ENCODE measurements at places on chromosomes 1 and 21.
A peak's percentile ranks its signal among the peaks of the same experiment; 100 is the strongest.

DNA sequence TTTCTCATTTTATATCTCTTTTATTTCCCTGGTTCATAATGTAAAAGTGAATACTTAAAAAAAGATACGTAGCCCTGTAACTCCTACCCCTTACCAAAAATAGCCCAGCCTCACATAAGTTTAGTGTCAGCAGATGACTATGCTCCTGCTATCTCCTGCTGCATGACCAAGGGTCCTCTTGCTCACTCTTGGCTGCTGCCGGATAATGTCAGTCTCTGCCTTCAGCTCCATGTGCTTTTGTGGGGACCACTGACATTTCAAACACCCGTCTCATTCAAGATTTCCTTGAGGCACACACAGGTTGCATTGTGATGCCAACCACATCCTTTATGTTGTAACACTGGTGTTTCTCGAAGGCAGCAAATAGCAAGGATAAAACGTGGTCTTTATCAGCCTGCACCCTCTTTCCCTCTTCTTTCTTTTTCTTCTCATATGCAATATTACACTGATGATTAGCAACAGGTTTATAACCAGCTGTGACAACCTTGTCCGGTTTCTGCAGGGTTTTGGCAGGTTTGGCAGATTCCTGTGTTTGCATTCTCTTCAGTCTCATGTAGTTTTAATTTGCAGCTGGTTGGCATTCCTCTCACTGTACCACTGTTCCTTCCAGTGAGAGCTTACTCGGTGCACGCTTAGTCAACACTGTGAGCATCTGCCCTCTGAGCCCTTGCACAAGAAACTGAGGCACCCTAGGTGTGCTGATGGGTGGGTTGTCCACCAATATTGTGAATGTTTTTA, 62.2 kb downstream of the ZNF684 start:
- DNase-seq, result no peak

- DNase-seq, result no peak
Observed at GRCh38 chr1:71049951-71050598, 2.5 kb upstream of the PTGER3 start.

GRCh38 chr21:37372951-37373350, 6.4 kb downstream of the DYRK1A start:
- DNase-seq, result no peak

- DNase-seq, result no peak
Observed at GRCh38 chr21:36166705-36167104, 10.1 kb downstream of the DOP1B start.

DNA sequence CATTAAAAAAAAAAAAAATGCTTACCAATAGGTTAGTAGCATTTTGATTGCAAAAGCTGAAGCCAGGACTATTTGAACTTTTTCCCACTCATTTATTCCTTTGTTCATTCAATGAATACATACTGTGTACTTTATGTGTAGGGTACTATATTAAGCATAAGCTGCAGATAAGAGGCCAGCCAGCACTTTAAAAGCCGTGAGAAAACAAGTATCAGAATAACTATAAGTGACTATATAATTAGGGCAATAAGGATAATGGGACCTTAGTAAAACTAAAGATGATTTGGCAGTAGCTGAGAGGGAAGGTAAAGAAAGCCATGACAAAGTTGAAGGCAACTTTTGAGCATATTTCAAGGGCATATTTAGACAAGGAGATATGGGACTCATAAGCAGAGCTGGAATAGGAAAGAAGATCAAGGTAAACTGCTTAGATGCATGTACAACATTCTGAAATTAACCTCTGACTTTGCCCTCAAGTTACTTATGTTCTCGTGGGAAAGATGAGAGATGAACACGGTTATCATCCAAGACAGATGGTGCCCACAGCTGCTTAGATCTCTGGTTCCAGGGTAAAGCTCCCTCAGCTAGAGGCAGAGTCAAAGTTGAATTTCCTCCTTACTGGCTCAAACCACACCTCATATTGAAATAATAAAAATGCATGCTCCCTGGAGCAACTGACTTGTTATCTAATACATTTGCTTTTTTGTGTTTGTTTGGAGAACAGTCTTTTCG, 44.0 kb upstream of the FMO2 start:
- no peak for DNase-seq

GRCh38 chr1:77605246-77606026, 77.0 kb downstream of the ZZZ3 start:
- DNase-seq, result no peak

DNA sequence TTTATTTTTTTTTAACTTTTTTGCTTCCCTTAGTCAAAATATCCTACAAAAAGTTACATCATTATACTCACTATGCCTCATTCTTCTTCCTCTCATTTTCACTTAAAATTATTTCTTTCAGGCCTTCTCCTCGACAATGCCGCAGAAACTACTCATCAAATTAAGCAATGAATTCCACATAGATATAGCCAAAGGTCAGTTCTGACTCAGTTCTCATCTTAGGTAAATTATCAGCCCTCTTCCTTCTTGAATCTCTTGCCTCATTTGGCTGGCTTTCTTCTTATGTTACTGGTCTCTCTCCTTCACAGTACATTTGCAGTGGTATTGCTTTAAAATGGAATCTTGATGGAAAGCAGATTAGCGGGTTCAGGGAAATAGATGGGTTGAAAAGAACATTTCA, 260.7 kb upstream of the BRINP3 start:
- no peak for DNase-seq

- DNase-seq, result no peak
Observed at GRCh38 chr1:30768830-30769718, 11.5 kb upstream of the LAPTM5 start.

GRCh38 chr1:201751872-201752271, 77.1 kb upstream of the IPO9 start:
- DNase-seq, result no peak

DNA sequence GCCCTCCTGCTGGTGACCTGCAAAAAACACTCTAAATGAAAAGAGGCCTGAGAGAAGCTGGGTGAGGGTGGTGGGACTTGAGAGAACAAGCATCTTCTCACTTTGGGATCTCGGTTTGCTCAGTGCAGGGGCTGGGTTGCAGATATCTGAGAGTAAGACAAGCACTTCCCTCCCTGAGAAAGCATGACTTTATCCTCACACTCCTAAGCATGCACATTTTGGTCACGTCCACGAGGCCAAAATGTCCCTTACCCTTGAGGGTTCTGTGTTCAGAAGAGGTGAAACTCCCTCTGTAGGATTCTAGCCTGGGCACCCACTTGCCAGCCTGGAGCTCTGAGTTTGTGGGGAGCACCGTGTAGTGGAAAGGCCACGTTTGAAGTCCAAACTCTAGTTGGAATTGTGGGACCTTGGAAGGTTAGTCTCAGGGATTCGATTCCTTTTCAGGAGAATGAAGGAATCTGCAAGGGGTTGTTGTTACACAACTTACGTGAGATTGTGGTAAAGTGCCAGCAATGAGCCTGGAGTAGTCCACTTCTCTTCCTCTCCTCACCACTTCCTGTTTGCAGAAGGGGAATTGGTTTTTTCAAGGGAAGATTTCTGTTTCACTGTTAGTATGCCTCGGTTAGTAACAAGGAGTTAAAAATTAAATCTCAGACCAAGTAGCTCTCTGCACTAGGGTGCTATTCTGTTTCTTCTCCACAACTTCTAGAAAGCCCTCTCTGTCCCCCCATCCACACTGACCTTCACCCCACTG, 3.0 kb downstream of the FCAMR start:
- no peak for DNase-seq

GRCh38 chr1:231918239-231919015, 291.8 kb downstream of the DISC1 start:
- DNase-seq, result no peak

DNA sequence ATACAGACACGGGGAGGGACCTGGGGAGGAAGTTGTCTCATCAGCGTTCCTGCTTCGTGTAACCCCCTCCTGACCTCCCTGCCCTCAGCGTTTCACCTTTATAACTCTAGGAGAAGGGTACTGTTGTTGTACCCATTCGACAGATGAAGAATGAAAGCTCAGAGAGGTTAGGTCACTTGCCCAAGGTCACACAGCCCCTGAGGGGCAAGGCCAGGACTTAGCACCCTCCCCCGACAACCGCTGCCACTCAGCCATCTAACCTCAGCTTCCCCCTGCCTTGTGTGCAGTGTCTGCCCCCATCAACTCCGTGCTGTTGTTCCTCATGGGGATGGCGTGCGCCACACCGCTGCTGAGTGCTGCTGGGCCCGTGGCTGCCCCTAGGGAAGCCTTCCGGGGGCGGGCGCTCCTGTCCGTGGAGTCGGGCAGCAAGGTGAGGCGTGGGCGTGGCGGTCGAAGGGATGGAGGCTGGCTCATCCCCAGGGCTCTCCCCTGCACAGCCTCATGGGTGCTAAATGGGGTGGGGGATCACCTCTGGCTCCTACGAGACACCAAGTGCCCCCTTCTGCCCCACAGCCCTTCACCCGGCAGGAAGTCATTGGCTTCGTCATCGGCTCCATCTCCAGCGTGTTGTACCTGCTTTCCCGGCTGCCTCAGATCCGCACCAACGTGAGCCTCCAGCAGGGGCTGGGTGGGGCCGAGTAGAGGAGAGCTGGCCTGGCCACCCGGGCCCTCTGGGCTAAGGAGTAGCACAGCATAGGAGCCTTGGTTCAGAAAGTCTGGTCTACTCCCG, 14.0 kb downstream of the SLC66A1 start:
- DNase-seq, result no peak

GRCh38 chr21:38843806-38844503, 38.2 kb downstream of the ETS2 start:
- DNase-seq, result no peak

GRCh38 chr1:206895837-206896242, 1.4 kb upstream of the IL24 start:
- DNase-seq, result no peak

- DNase-seq, result peak; percentile 42
Observed at GRCh38 chr1:153775458-153776327, 486 bp downstream of the SLC27A3 start.

DNA sequence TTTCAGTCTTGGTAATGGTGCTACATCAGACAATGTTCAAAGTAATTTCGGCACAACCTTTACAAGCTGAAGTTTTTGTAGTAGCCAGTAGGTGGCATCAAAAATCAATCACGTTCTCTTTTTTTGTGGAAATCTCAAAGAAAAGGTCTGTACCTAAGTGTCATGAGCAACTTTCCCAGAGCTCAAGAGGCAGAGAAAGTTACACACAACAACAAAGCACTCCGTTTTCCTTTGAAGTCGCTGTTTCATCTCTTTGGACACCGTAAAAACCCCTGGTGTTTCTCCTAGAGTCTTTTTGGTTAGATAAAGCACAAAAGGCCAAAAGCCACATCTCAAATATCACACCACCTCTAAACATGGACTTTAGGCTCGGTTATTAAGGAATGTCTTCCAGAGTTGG, 131.6 kb downstream of the LHX8 start:
- no peak for DNase-seq

GRCh38 chr1:239545466-239545865, 159.1 kb downstream of the CHRM3 start:
- DNase-seq, result no peak

- no peak for DNase-seq
Observed at GRCh38 chr1:22133247-22133930, 9.5 kb downstream of the WNT4 start.

GRCh38 chr1:2042830-2043773, 7.1 kb upstream of the PRKCZ start:
- DNase-seq, result no peak

DNA sequence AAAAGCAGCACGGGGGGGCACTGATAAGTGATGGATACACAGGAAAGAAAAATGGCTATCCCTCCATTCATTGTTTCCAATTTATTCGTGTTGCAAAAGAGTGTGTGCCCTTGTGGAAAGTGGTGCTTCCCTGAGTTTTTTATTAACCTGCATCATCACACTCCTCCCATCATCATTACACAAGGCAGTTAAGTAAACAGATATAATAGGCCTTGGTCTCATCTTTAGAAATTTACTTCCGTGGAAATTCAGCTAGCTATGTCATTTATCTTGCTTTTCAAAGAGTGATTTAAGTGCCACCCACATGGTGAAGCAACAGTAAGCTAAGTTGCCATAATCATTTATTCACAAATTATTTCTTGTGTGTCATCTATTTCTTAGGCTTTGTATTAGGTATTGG, 473.3 kb downstream of the NEGR1 start:
- no peak for DNase-seq

GRCh38 chr1:156160743-156161171, 7.4 kb downstream of the SEMA4A start:
- DNase-seq, result peak; percentile 55

DNA sequence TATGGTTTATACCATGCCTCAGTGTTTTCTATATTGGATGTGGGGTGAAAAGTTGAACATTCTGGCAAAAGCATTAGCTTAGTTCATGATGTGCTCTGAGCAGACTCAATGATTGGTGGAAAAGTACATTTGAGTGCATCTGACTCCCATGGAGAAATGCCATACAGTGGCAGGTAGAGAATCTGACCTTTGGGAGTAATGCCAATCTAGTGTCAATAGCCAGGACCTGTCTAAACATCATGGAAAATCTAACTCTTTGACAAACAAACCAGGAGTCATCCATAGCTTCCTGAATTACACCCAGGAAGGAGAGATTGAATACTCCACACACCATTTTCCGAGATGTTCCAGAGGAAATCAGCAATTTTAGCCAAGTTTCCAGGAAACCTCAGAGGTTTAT, 51.0 kb downstream of the XCL1 start:
- DNase-seq, result no peak

DNA sequence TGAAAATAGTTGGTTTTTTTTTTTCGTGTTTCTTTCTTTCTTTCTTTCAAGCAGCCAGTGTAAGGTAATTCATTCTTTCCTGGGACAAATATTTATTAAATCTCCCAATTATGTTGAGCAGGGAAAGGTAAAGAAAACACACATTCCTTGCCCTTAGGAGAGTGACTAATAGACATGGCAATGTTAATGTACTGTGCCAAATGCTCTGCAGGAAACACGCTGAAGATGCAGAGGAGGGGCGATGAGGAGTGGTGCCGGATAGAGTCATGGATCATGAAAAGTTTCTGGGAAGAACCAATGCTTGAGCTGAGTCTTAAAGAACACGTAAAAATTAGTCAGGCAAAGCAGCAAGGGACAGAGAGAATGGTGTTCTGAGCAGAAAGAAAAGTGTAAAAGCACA, 199.2 kb downstream of the DNM3 start:
- DNase-seq, result no peak

GRCh38 chr1:153389401-153389800, 1.5 kb downstream of the S100A8 start:
- DNase-seq, result no peak

DNA sequence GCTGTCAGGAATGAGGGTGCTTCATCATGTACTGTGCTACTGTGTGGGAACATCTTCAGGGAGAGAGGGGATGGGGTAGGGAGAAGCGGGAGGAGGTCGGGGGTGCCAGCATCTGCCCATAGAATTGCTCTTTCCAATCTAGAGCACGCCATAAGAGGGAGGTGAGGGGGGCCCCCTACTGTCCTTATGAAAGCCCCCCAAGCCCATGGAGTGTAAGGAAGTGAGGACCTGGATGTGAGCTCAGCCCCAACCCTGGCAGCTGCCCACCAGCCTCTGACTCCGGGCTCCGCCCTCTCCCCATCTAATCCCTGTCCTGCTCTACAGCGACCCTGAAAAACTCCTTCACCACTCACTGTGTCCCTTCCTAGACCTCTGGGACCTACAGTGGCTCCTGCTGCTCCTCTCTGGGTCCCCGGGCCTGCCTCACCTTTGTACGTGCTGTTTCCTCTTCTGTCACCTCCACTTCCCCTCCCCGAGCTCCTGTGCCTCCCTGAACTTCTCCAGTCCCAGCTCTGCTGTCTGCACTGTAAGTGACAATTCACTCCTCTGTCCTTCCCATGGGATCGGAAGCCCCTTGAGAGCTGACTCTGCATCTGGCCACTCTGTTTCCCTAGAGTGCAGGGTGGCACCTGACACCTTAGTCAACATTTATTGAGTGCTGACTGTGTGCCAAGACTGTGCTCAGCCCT, 269.4 kb downstream of the PTPRU start:
- no peak for DNase-seq
